ENCODE measurements at places on chromosomes 13 and 19.
A peak's percentile ranks its signal among the peaks of the same experiment; 100 is the strongest.

DNA sequence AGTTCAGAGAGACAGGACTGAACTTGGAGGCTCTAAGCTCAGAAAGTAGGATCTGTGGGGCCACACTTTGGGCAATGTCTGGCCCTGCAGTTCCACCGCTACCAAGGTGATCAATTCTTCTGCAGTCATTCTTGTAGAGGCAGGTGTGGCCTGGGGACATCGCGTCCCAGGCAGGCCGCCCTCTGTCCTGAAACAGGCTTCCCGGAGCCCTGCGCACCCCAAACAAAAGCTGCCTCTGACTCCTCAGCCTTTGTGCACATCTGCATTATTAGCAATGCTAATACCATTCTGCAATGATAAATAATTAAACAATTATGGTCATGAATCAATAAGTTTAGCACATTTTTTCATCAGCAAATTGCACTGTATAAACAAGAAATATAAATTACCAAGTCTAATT lies 160.2 kb downstream of the URI1 start:
- no peak for DNase-seq

GRCh38 chr13:108361769-108362168 lies 92.3 kb downstream of the TNFSF13B start:
- DNase-seq, result no peak

DNA sequence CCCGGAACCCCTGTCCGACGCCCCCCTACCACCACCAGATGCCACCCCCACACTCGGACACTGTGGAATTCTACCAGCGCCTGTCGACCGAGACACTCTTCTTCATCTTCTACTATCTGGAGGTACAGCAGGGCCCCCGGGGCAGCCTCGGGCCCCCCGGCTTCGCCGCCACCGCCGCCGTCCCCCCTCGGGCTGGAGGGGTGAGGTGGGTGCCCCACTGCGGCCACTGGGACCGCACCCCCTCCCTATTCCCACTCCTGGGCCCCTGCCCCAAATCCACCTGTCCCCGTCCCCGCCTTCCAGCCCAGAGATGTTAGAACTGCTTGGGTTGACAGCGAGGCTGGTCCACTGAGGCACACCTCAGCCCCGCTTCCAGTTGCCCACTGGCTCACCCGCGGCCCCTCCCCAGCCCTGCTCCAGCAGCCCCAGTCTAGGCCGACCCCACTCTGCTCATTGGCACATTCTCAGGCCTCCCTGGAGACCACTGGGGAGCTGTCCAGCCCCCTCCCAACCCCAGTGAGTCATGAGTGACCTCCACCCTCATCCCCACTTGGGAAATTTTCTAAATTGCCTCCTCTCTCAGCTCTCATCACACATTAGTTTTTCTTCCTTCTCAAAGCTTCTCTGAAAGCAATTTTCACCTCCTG lies 6.5 kb downstream of the LENG1 start:
- no peak for DNase-seq

DNA sequence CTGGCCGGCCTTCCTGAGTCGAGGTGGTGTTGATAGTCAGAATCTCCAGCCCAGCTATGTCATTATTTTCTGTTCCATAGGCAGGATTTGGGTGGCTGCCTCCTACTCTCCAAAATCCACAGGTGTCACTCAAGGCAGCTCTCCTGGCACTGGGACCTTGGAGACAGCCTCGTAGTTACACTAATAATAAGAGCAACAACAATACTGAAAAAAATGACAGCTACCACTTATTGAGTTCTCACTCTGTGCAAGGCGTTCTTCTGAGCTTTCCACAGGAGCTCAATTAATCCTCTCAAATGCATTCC lies 12.2 kb upstream of the KLK12 start:
- DNase-seq, result no peak

- no peak for DNase-seq
Observed at GRCh38 chr13:109684824-109685202, 101.6 kb downstream of the IRS2 start.

GRCh38 chr19:35587321-35587720 lies 1.3 kb downstream of the PMIS2 start:
- DNase-seq, result no peak

GRCh38 chr19:40244579-40245317 lies 18.3 kb upstream of the CCNP start:
- no peak for DNase-seq

DNA sequence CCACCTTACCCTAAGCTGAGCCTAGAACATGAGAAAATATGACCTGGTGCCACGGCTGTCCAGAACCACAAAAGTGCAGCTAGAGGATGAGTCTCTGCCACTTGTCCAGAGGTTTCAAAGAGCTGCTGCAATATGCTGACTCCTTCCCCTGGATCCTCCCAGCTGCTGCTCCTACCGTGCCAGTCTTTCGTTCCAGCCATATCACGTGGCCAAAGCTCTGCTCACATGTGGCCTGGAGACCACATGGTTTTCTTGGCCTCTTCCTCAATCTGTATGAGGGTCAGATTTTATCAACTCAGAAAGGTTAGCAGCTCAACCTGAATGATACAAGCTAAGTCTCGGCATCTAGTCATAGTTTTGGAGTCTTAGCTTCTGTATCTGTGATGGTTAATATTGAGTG lies 3.2 kb upstream of the SACS start:
- no peak for DNase-seq

- no peak for DNase-seq
Observed at GRCh38 chr13:71005919-71006318, 861.1 kb downstream of the DACH1 start.

GRCh38 chr19:48739404-48740163 lies 826 bp downstream of the RASIP1 start:
- no peak for DNase-seq

DNA sequence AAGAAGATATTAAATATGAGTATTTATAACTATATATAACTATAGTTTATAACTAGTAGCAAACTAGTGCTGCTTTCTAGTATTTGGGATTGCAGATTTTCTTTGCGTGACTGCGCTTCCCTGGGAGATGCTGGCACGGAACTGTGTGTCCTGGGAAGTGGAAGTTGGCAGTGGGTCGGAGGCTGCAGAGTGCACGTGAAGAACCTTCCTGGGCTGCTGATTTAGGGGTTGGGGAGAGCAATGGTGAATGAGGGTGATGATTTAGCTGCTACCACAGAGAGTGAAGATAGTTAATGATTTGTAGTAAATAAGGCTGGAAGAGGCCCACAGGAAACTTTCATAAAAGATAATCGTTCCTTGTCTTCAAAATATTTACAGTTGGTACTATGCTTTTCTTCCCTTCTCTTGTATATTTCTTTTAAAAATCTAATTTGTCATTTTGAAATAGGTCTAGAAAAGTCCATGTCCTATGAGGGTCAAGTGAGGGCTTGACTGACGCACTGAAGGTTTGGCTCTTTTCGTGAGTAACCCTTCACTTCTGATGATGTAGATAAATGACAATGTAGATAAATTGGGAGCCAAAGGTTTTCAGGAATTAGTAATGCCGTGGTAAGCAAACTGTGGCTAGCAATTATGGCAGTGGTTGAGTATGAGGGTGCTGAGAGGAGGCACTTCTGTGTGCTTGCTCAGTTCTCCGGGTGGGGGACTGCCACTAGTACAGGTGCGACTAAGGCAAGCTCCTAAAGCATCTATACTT lies 3.0 kb upstream of the NAA16 start:
- no peak for DNase-seq

- no peak for DNase-seq
Observed at GRCh38 chr13:40390401-40390916, 276.0 kb downstream of the FOXO1 start.

GRCh38 chr19:47075941-47076340 lies 27.5 kb upstream of the TMEM160 start:
- no peak for DNase-seq

GRCh38 chr13:21218351-21219035 lies 42.0 kb downstream of the MRPL57 start:
- DNase-seq, result no peak

DNA sequence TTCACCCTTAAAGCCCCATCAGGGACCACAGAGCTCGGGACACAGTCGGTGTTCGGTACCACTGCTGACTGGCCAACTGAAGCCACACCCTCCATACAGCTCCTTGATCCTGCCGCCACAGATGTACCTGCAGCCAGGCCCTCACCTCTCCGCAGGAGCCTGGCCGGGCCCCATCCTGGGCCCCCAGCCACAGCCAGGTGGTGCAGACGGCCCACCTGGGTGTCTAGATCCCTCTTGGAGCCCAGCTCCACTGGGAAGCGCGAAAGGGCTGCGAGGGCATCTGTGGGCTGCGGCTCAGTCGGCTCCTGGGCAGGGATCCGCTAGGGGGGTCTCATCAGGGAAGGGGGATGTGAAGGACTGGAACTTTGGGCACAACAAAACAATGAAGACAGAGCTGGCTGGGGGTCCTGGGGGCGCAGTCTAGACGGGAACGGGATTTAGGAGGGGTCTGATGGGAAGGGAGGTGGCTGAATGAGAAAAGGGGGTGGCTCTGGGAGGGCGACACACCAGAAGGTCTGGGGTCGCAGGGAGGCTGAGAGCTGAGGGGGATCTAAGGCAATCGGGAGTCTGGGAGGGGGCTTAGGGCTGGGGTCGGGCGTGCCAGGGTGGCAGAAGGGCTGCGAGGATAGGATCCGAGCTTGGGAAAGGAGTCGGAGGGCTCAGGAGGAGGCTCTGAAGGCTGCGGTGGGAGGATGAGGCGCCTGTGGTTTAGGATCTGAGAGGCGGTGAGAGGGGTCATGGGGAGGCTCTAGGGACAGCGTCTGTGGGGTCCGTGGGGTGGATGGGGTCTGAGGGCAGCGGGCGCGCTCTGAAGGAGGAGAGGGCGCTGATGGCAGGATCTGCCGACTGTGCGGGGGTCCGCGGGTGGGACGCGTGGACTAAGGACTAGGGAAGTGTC lies 15.8 kb downstream of the PRODH2 start:
- no peak for DNase-seq

DNA sequence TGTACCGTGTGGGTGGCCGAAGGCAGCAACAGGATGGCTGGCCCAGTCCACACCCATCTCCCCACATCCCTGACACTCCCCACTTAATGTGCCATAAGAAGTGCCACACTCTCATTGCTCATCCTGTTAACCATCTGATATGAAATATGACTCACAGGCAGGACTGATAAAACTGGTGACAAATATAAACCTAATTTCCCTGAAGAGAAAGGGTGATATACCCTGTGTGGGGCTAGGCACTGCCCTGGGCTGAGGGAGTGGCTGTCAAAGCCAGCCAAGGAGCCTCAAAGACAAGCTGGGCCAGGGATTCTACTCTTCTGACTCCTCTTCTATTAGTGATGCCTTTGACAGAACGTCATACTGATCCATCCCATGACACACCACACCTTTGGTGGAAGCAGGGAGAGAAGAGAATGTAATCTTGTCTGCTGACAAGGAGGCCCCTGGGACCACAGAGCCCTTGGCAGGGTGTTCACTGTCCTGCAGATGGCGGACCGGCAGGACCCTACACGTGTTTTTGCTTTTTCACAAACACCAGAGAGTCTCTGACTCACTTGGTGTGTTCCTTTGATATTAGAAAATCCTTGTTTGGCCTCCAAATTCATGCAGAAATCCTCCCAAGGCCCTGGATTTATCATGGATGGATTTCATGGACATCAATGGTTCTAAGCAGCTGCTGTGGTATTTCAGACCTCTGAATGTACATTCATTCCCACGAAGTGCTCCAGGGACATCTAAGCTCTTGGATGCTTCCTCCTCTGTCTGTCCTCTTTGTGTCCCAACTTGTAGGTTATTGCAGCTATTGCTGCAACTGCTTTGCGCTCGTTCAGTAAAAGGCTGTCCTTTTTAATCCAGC lies 98.0 kb upstream of the WASF3 start:
- no peak for DNase-seq

DNA sequence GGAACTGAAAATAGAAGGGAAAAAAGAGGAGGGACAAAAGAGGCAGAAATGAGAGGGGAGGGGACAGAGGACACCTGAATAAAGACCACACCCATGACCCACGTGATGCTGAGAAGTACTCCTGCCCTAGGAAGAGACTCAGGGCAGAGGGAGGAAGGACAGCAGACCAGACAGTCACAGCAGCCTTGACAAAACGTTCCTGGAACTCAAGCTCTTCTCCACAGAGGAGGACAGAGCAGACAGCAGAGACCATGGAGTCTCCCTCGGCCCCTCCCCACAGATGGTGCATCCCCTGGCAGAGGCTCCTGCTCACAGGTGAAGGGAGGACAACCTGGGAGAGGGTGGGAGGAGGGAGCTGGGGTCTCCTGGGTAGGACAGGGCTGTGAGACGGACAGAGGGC lies at the start of gene CEACAM5:
TSS of gene CEACAM5 (plus strand) at position 146 of the 400 bp plus-strand sequence. CDS start at position 252, 106 bp downstream.
- peak; percentile 73 for DNase-seq

GRCh38 chr19:43519436-43520088 lies 7.4 kb downstream of the ETHE1 start:
- peak; percentile 70 for DNase-seq

- peak; percentile 97 for DNase-seq
Observed at GRCh38 chr13:73608157-73608516, 526.1 kb downstream of the KLF12 start.

DNA sequence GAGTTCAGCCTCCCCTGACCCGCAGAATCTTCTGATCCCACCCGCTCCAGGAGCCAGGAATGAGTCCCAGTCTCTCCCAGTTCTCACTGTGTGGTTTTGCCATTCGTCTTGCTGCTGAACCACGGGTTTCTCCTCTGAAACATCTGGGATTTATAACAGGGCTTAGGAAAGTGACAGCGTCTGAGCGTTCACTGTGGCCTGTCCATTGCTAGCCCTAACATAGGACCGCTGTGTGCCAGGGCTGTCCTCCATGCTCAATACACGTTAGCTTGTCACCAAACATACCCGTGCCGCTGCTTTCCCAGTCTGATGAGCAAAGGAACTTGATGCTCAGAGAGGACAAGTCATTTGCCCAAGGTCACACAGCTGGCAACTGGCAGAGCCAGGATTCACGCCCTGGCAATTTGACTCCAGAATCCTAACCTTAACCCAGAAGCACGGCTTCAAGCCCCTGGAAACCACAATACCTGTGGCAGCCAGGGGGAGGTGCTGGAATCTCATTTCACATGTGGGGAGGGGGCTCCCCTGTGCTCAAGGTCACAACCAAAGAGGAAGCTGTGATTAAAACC lies 1.1 kb upstream of the APOE start:
- no peak for DNase-seq

DNA sequence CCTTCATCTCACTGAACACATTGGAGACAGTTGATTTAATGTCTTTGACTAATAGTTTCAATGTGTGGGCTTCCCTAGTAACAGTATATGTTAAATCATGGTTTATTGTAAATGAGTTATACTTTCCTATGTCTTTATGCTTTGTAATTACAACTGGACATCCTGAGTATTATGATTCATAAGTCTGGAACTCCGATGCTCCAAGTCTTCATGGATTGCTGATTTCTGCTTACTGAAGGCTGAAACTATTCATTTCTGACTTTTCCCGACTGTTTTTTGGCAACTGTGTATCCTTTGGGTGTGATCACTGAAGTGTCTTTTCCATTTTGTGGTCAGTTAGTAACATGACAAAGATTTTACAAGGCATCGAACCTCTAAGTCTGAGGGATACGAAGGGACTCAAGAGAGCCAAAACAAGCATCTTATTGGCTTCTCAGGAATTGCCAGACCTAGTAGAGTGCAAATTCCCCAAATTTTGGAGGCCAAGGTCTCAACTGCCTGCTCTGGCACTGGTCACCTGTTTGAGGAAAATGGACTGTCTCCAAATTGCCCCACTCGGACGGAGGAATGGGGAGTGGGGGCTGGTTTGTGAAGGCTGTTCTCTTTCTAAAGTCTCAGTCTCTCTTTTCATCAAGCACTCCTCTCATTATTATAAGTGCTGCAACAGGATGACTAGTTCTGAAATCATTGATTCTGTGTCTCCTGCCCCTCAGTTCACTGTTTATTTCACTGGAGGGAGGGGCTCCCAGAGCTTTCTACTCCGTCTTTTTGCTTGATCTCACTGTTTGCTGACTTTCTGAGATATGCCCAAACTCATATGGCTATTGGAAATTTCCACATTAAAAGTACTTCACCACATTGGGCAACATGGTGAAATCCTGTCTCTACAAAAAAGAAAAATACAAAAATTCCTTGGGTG lies 20.2 kb upstream of the CD70 start:
- no peak for DNase-seq

GRCh38 chr13:86409466-86410241 lies 610.4 kb upstream of the SLITRK6 start:
- DNase-seq, result no peak
